ENCODE measurements at places on chromosomes 5 and 9.

GRCh38 chr9:74953235-74953751 is 581 bp upstream of the C9orf40 start:
- DNase-seq: no peak

GRCh38 chr9:119370816-119371215 is 1.6 kb upstream of the BRINP1 start:
- no peak for DNase-seq

- DNase-seq: no peak
Observed at GRCh38 chr5:170571875-170572852, 68.3 kb downstream of the KCNIP1 start.

- DNase-seq: no peak
Observed at GRCh38 chr9:110116543-110116885, 91.4 kb downstream of the C9orf152 start.

GRCh38 chr9:130128733-130129431 is 43.3 kb upstream of the NCS1 start:
- DNase-seq: peak; percentile 70

Data from CD4-positive, alpha-beta T cell treated with Interleukin-21 for 1 hour (primary cell).